ENCODE measurements at places on chromosomes 6 and 20. TPM values are rescaled to one million over a fixed set of nuclear protein-coding genes. Genes with fewer than 3 reads are reported as not detected.

The SRMS gene
- total RNA-seq: not detected

The SNPH gene
- 3.3 TPM for total RNA-seq

The GSTA2 gene
- total RNA-seq: 3.4 TPM

The TAGAP gene
- total RNA-seq: 8.9 TPM

The CD24 gene
- 155 TPM for total RNA-seq

The DNMT3B gene
- total RNA-seq: 1.0 TPM

The DLL1 gene
- total RNA-seq: 16.2 TPM

The C6orf141 gene
- total RNA-seq: 4.5 TPM

The GTPBP2 gene
- 54.0 TPM for total RNA-seq

The RAET1L gene
- total RNA-seq: not detected

The FABP7 gene
- not detected for total RNA-seq

The MTFR2 gene
- 0.65 TPM for total RNA-seq

The HINT3 gene
- 22.3 TPM for total RNA-seq

The EPB41L1 gene
- total RNA-seq: 61.9 TPM

The ZNF165 gene
- 4.0 TPM for total RNA-seq

The DNAH8 gene
- total RNA-seq: 0.37 TPM

The TMEM200A gene
- total RNA-seq: 7.9 TPM

The AARS2 gene
- 13.7 TPM for total RNA-seq

The HLA-DOA gene
- 20.7 TPM for total RNA-seq

The PEX7 gene
- total RNA-seq: 9.6 TPM

The FAM209B gene
- 0.55 TPM for total RNA-seq

The MATN4 gene
- total RNA-seq: 0.46 TPM

The DYNLT2 gene
- 1.6 TPM for total RNA-seq

The NT5DC1 gene
- 24.6 TPM for total RNA-seq

The PTPN1 gene
- total RNA-seq: 51.4 TPM

The GJA10 gene
- not detected for total RNA-seq

The SOX4 gene
- 29.6 TPM for total RNA-seq

The GTSF1L gene
- total RNA-seq: not detected

The SNAI1 gene
- total RNA-seq: 0.74 TPM

The OOEP gene
- total RNA-seq: not detected

The MMP24 gene
- 10.1 TPM for total RNA-seq

The MYLK4 gene
- 0.86 TPM for total RNA-seq

The TUBB1 gene
- 0.64 TPM for total RNA-seq

The PHACTR3 gene
- 3.8 TPM for total RNA-seq

The GNMT gene
- 1.0 TPM for total RNA-seq

The PRND gene
- total RNA-seq: 12.1 TPM

The KCNQ2 gene
- 0.28 TPM for total RNA-seq

The VARS2 gene
- total RNA-seq: 17.4 TPM

The WFDC10B gene
- 2.0 TPM for total RNA-seq

The CRIP3 gene
- total RNA-seq: 0.83 TPM

The ADGRF5 gene
- 206 TPM for total RNA-seq

The TAAR2 gene
- total RNA-seq: not detected

The PCSK2 gene
- total RNA-seq: 0.51 TPM

The TTLL9 gene
- 8.9 TPM for total RNA-seq

The PTCHD4 gene
- 0.31 TPM for total RNA-seq

The COL19A1 gene
- 0.80 TPM for total RNA-seq

The B3GAT2 gene
- total RNA-seq: 0.06 TPM

The MAS1 gene
- not detected for total RNA-seq

The STX11 gene
- total RNA-seq: 45.4 TPM

The SLC17A1 gene
- total RNA-seq: not detected

The GNAS-AS1 gene
- 0.80 TPM for total RNA-seq

The TSBP1 gene
- total RNA-seq: not detected

The SLC35D3 gene
- total RNA-seq: 0.54 TPM

All from lung (tissue), 17 donors.